M059J (cell line): ENCODE measurements at places on chromosomes 6 and 20.

- no peak for DNase-seq
Observed at GRCh38 chr6:109958626-109959025, 19.5 kb upstream of the GPR6 start.

- DNase-seq, result no peak
Observed at GRCh38 chr6:35008858-35009257, 119.8 kb downstream of the ANKS1A start.

GRCh38 chr6:157075549-157076450 is 247.5 kb downstream of the TMEM242 start:
- DNase-seq, result peak; percentile 74

DNA sequence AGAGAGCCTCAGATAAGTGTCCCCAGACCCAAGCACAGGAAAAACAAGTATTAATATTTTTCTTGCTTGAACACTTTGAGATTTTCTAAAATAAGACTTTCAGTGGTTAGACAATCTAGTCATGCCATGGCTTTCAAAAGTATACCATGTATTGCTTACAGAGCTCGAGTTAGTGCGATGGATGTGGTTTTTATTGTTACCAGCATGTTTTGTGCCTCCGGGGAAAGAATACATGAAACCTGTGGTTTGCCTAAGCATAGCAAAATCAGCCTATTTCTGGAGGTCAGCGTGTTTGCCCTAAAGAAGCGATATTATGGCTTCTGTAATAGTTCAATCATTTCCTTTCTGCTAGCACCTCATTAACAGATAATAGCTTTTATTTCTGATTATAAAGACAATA is 21.6 kb downstream of the RIN2 start:
- peak; percentile 67 for DNase-seq

GRCh38 chr6:105620878-105621277 is 218.0 kb upstream of the PREP start:
- DNase-seq, result peak; percentile 13

DNA sequence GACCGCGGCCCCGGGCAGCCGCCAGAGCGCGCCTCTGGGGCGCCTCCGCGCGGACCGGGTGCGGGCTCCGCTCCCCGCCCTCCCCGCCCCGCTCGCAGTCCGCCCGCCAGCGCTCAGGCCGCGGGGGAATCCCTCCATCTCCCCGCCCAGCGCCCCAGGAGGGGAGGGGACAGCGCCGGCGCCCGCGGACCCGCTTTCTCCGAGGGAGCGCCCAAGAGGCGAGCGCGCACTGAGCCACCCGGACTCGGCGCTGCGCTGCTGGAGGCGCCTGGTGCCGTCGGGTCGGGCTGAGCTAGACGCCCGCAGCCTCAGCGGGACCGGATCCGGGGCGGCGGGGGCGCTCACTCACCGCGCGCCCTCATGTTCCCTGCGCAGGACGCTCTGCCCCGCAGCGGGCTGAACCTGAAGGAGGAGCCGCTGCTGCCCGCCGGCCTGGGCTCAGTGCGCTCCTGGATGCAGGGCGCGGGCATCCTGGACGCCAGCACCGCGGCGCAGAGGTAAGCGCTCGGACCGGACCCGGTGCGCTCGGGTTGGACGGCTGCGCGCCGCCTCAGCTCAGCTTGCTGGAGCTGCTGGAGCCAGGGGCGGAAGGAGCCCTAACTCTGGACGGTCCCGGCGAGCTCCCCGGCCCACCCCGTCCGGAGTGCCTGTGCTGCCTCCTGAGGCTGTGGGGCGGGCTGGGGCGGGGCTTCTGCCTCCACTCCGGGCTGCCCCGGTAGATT is 867 bp downstream of the EBF4 start:
- DNase-seq, result no peak

DNA sequence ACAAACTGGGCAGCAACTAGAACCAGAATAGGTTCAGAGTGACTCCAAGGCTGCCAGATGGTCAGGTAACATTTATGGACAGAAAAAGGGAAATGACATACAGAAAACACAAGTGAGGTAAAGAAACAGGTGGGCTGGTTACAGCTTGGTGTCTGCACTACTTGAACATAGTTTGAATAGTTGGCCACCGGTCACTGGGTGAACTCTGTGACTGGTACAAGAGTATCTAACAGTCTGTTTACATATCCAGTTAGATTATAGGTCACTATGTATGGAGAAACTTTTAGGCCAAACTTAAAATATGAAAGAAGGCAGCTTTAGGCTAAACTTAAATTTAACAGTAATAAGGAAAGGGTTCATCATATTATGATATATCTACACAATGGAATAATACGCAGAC is 32.9 kb downstream of the LCA5 start:
- no peak for DNase-seq

DNA sequence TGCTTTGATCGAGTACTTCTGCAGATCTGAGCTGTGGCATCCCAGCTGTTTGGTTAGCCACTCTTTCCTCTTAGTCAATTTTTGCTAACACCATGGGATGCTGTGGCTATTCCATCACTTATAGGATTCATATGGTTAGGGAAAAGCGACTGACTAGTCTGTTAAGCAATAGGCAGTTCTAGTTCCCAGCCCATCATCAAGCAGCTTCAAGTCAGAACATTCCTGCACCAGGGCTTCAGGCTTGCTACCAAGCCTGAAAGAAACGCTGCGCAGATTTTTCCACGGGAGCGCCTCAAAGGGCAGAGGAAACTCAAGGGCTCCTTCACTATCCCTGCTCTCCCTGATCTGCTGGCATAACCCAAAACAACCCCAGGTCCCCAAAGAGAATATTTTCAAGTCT is 159.8 kb upstream of the SUPT3H start:
- no peak for DNase-seq

DNA sequence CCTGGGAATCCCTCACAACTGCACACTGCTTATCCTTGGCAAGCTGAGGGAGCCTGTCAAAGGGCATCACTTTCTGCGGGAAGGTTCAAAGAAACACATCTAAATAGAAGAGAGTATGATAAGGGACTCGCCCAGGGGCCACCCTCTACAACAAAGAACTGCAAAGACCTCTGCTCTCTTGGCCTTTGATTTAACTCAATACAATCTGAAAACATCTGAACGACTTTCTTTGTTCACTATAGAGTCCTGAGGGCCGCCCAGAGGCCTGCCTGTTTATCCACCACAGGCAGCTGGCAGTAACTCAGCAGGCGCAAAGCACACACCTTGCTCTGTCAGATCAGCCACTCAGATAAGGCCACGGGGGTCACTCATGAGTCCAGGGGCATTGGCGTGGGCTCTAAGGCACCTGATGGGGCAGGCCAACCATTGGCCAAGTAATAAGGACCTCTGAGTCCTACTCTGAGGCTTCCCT is 139.3 kb downstream of the UNC5CL start:
- DNase-seq, result no peak

DNA sequence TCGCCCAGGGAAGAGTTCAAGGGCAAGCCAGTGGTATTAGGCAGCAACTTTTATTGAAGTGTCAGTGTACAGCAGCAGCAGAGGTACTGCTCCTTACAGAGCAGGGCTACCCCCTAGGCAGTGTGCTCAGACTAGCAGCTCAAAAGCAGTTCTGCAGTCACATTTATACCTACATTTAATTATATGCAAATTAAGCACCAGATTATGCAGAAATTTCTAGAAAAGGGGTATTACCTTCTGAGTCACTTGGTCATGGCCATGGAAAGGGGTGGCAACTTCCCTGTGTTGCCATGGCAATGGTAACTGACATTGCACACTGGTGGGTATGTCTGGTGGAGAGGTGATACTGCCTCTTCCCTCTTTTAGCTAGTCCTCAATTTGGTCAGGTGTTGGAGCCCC is 2.1 kb upstream of the ZKSCAN4 start:
- peak; percentile 28 for DNase-seq

GRCh38 chr6:122781716-122782115 is 2.2 kb downstream of the FABP7 start:
- DNase-seq, result no peak

- peak; percentile 75 for DNase-seq
Observed at GRCh38 chr6:63307581-63308246, 12.1 kb downstream of the LGSN start.

GRCh38 chr6:77030929-77031674 is 432.2 kb downstream of the HTR1B start:
- DNase-seq, result peak; percentile 44

DNA sequence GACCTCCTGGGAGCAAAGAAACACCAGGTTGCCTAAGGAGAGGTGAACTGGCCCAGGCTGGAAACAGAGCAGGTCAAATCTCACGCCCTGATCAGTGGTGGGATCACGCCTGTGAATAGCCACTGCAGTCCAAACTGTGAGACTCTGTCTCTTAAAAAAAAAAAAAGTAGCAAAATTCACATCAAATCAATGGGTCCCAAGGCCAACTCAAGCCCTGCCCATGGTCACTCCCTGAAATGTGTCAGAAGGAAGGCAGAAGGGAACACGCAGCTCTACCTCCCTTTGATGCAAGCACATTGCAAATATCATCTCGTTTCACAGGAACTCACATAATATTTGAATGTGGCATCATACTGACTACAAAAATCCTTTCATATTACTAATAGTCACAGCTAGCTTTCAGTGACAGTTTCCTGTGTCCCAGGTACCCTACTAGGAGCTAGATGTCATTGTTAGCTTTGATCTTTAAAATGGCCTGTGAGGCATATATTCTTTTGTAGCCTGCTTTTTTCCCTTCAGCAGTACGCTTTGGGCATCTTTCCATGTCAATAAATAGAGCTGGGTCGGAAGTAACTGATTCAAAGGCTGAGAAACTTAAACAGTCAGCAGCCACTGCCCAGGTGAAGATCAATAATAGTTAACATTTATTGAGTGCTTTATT is 14.4 kb upstream of the TTPAL start:
- no peak for DNase-seq
